ENCODE measurements at places on chromosomes 2 and 18.

GRCh38 chr2:52844701-52845423, 922.7 kb upstream of the CHAC2 start:
- no peak for DNase-seq

- DNase-seq = no peak
These were observed 10.3 kb downstream of the KHK start for GRCh38 chr2:27096748-27097297.

GRCh38 chr2:178152977-178153376, 40.7 kb downstream of the RBM45 start:
- no peak for DNase-seq

DNA sequence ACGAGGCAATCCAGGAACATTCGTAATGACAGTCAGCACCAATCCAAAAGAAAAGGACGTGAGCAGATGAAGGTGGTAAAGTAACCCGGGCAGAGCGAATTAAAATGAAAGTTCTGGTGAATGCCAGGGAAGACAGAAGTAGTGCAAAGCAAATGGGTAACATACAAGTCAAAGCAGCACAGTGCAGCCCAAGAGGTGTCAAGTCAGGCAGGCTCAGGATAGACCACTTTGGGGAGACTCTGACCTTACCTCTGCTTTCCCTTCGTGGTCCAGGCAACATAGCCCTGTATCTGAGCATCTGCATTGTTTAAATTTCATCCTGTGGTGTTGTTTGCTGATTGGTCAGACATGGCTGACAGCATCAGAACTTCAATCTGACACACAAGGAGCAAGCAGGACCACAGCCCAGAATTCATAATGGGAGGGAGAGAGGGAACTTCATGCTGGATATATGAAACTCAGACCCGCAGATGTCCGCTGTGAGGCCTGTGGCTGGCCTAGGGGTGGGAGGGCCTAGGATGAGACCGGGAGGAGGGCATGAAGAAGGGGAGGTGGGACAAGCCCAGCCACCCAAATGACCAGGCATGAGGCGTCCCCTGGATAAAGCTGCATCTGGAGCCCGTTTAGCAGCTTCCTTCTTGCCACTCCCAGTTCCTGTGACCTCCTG, 285.7 kb downstream of the TCF4 start:
- DNase-seq = peak; percentile 43

DNA sequence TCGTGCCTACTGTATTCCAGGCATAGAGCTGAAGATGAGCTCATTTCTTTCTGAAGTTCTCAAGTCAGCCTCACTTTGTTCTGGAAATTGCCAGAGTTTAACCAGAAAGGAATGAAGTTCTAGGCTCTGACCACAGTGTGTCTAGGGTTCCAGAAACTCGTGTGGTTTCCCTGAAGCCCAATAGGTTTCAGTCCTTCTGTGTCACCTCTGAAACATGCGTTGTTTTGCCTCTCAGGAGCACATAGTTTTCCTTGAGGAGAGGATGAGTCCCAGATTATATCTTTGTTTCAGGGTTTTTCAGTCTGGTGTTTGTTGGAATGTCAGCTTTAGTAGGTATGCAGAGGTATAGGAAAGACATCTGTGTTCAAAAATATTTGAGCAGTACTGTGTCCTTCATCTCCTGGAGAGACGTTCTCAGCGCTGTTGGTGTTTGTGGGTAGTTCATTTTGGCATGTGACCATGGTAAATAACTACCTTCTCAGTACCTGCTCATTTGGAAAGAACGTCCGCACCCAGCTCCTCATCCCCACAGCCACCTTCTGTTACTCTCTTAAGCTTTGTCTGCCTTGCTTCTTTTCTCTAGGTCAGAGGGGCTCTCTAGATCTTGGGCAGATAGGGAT, 56.6 kb downstream of the RALBP1 start:
- peak; percentile 43 for DNase-seq

DNA sequence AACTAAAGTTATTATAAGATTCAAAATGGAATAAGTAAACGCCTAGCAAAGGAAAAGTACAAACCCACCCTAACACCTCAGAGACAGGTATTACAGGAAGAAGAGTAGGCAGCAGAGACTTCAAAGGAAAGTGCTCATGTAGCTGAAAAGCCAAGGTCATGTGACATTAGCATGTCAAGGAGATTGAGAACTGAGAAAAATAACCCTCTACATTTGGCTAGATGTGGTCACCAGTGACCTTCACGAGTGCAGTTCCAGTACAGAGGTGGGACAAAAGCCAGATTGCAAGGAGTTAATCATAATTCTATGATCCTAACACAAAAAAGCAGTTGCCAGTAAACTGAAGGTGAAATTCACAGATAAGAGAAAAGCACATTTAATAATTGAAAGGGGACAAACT, 252.7 kb downstream of the ZEB2 start:
- DNase-seq = no peak

- no peak for DNase-seq
These were observed 36.4 kb upstream of the SLC14A1 start for GRCh38 chr18:45687621-45688020.

GRCh38 chr2:191126386-191127085, 24.3 kb downstream of the STAT4 start:
- DNase-seq = no peak

- DNase-seq = no peak
These were observed 61.4 kb downstream of the BCL2L11 start for GRCh38 chr2:111182121-111182520.
